ENCODE measurements at places on chromosomes 6 and 20. TPM values are rescaled to one million over a fixed set of nuclear protein-coding genes. Genes with fewer than 3 reads are reported as not detected.

GRCh38 chr20:58040447-58041290, 187.8 kb downstream of the ANKRD60 start:
- no peak for DNase-seq

GRCh38 chr20:51437182-51437924, 105.2 kb downstream of the NFATC2 start:
- no peak for DNase-seq

DNA sequence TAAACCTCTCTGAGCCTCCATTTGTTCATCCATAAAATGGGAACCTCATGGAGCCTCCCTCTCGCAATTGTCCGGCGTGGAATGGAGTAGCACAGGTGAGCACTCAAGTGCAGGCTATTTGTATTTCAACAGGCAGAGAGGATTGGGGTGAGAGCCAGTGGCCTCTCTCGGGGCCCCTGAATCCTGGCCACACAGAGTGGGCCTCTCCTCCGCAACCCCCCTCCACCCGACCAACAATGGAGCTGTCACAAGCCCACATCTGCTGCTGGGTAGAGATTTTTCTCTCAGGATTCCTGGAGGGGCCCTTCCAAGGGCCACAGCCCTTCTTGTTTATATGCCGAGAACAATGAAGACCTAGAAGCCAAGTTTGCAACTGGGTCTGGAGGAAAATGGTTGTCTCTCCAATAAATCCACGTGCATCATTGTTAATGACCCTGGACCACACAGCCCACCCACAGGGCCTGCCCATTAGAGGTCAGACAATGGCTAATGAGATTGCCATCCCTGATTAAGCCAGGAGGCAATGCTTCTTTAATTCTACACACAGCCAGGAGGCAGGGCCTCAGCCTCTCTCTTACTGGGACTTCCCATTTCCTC, 233.0 kb downstream of the ANKRD60 start:
- peak; percentile 75 for DNase-seq

DNA sequence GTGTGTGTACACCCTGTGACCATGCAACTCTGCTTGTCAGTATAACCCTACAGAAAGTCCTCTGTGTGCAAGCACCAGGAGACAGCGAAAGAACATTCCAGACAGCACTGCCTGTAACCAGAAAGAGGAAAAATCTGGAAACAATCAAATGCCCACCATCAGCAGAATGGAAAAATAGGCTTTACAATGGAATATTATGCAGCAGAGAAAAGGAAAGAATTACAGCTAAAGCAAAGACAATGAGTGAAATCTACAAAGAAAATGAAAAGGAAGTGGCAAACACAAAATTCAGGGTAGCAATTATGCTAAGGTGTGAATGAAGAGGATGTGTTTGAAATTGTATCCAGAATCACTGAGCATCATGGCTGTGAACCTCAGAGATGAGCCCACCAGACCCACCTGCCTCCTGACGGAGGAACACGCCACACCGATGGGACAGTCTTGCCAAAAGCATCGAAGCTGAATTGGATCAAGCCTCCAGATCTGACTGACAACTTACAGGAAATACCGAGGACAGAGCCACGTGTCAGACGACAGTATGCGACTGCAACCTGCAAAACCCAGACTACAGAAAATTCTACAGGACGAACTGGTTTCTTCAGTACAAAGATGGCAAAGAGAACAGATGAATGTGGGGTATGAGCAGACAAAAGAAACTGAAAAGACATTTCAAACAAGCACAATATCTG, 133.2 kb downstream of the NFATC2 start:
- DNase-seq: no peak

GRCh38 chr6:73722318-73723060, 26.5 kb downstream of the CD109 start:
- DNase-seq: no peak

DNA sequence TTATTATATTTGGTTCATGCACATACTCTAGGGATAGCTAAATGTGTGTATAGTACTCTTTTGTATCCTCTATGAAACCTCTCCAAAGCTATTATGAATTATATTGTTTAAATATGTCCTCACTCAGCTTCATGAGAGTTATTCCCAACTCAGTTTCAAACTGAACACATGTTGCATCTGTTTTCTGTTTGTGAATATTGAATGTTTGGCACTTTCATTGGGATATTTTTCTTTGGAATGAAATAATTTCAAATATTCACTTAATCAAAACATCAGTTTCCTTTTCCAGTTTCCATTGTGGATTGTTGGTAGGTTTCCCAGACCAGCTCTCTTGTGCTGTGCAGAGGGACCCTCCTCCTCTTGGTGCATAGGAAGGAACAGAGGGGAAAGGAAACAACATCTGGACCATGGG, 46.6 kb downstream of the HDAC2 start:
- no peak for DNase-seq

- no peak for DNase-seq
Measured at GRCh38 chr6:134511984-134512683, 194.2 kb upstream of the SGK1 start.

Gene C6orf62
- 99.2 TPM for total RNA-seq

Gene NKX2-2
- total RNA-seq: not detected

Gene WFDC9
- not detected for total RNA-seq

GRCh38 chr20:43691928-43692524, 25.1 kb downstream of the MYBL2 start:
- no peak for DNase-seq

- no peak for DNase-seq
Measured at GRCh38 chr6:72620871-72621290, 983 bp upstream of the KCNQ5 start.

- no peak for DNase-seq
Measured at GRCh38 chr6:70709826-70710225, 42.1 kb downstream of the SMAP1 start.

Gene B3GAT2
- total RNA-seq: not detected

GRCh38 chr20:24972341-24972740, 20.2 kb downstream of the APMAP start:
- no peak for DNase-seq

GRCh38 chr6:14212020-14212419, 94.4 kb downstream of the CD83 start:
- no peak for DNase-seq

Gene C20orf96
- total RNA-seq: 5.0 TPM

Gene COL10A1
- total RNA-seq: 0.29 TPM

DNA sequence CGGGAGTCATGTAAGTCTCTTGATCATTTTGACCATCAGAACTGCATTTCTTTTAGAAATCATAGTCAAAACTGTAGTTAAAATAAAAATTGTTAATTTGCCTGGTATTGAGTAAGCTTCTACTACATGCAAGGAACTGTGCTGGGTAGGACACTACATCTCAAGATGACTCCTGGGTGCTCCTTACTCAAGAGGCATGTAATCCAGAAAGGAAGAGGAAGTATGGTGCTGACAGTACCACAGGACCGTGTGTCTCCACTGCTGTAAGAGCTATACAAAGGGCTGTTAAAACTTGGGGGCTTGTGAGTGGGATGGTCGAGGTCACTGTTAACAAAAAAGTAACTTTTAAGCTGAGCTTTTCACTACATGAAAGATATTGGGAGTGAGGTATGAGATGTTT, 508.3 kb upstream of the SOX4 start:
- DNase-seq: no peak

Gene OOEP
- total RNA-seq: not detected

Gene FAXC
- not detected for total RNA-seq

DNA sequence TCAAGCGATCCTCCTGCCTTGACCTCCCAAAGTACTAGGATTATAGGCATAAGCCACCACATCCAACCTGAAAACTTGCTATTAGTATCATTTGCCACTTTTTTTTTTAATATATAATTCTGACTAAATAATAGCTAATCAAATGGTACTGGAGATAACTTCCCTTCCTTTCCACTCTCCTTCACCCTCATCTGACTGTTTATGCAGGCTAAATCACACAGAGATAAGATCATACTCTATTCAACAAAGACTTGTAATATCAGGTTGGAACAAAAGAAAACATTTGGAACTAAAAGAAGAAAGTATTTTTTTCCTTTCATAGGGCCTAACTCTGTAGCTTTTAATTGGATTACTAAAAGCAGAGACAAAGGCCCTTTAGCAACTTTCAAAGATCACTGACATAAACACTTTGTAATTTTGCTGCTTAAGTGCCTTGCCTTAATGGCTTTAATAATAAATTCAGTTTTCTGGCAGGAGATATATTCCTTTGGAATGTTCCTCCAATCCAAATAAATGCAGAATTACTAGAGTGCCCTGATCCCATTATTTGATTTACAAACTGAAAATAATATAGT, 198.7 kb upstream of the ASCC3 start:
- no peak for DNase-seq

DNA sequence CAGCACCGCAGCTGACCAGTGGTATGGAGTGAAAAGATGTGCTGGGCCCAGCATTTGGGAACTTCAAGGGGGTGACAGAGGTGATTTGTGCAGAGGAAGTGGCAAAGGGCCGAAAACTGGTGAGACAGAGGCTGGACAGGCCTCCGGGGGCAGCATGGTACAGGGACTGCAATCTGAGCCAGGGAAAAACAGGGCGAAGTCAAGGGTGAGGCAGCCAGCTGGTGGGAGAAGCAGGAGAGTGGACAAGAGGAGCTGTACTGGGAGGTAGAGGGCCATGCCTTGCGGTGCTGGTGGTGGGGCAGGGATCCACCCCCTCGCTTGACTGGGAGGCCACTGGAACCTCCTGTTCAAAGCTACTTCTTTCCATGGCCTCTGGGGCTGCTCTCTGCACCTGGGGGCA, 7.3 kb upstream of the GFRA4 start:
- no peak for DNase-seq

Gene SALL4
- 0.16 TPM for total RNA-seq

GRCh38 chr20:22617160-22617559, 32.8 kb upstream of the FOXA2 start:
- DNase-seq: no peak

- peak; percentile 4 for DNase-seq
Measured at GRCh38 chr6:3773678-3774298, 22.3 kb upstream of the PXDC1 start.

- DNase-seq: no peak
Measured at GRCh38 chr6:145866456-145867396, 52.1 kb upstream of the FBXO30 start.

DNA sequence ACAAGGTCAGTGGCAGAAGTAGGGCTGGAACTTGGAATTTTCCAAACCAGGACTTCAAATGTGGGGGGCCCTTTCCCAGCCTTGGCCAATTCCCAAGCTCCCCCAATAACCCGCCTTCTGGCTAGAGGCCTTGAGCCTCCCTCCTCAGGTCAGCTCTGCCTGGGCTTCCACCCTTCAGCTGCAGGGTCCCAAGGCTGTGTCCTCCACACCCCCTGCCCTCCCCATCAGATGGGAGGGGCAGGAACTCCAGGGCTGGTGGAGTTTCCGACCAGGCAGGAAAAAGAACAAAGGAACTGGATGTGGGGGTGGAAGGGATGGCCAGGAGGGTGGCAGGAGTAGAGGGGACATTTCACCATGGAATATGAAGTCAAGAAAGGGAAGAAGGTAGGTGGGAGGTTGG, at the start of gene CCM2L:
TSS of gene CCM2L (plus strand) at position 338 of the 400 bp plus-strand sequence. CDS start at position 355, 17 bp downstream.
- no peak for DNase-seq

- DNase-seq: no peak
Measured at GRCh38 chr6:80969439-80969838, 783.0 kb downstream of the TENT5A start.

DNA sequence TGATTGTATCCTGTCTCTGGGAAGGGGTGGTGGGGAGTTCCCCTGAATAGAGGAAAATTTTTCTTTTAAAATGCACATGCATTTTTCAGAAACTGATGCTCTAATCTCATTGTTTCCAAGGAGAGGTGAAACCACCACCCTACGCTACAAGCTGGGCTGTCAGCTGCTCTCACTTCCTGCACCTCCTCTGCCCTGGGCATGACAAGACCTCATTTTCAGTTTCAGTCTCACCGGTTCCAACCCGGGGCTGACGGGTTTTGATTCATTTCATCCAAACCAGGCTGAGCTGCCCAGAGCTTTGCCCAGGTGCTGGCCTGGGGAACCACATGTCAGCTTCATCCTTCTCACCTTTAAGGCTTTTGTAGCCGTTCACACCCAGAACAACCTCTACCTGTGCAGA, 99.7 kb downstream of the EYA2 start:
- no peak for DNase-seq

Gene CDH4
- total RNA-seq: not detected

- peak; percentile 68 for DNase-seq
Measured at GRCh38 chr20:35603695-35604448, 11.8 kb upstream of the SPAG4 start.

GRCh38 chr6:37365791-37366190, 12.0 kb downstream of the RNF8 start:
- DNase-seq: no peak

- no peak for DNase-seq
Measured at GRCh38 chr6:96755096-96755495, 82.2 kb downstream of the GPR63 start.

Gene BANF2
- not detected for total RNA-seq

GRCh38 chr20:23663180-23663579, 25.4 kb upstream of the CST3 start:
- DNase-seq: no peak

Gene SIGLEC1
- 45.1 TPM for total RNA-seq

All from mesenteric fat pad (tissue), 1 donor.